ENCODE measurements at places on chromosomes 16 and 17.
A peak's percentile ranks its signal among the peaks of the same experiment; 100 is the strongest.

DNA sequence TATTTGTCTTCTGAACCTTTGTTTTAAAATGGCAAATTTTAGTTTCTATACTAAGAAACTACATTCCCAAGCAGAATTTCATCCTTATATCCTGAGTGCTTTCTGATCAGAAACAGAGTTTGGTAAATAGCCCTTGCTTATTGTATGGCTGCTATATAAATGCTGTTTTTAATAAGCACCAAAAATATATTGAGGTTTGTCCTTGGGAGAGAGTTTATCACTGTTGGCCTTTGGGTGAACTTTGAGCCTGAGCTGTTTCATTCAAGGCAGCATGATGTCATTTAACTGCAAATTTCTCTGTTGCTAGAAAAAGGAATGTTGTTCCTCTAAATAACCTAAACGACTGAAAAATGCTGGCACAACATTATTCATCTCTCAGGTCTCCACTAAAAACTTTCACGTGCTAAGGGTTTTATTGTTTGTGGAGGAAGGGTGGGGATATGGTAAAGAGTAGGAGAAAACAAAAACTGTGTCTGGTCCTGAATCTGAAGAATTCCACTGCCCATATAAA, 334.3 kb upstream of the TBX2 start:
- DNase-seq, result no peak

GRCh38 chr16:29816694-29817441, 916 bp downstream of the PAGR1 start:
- peak; percentile 51 for DNase-seq

DNA sequence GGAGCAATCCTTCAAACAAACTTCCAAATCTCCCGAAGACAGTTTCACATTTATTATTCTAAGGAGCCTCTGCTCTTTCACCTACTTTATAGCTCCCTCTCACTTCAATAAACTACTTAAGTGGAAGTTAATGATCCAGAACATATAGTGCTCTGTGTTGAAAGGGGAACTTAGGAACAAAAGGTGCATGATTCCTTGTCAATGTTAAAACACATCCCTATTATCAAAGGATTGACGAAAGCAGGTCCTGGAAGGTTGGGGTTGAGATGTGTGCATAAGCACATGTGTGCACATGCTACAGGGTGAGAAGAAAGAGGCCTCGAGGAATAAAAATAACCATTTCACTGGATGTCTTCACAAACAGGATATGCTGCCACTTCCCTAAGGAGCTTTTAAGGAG, 170.3 kb downstream of the SLC39A11 start:
- DNase-seq, result no peak

DNA sequence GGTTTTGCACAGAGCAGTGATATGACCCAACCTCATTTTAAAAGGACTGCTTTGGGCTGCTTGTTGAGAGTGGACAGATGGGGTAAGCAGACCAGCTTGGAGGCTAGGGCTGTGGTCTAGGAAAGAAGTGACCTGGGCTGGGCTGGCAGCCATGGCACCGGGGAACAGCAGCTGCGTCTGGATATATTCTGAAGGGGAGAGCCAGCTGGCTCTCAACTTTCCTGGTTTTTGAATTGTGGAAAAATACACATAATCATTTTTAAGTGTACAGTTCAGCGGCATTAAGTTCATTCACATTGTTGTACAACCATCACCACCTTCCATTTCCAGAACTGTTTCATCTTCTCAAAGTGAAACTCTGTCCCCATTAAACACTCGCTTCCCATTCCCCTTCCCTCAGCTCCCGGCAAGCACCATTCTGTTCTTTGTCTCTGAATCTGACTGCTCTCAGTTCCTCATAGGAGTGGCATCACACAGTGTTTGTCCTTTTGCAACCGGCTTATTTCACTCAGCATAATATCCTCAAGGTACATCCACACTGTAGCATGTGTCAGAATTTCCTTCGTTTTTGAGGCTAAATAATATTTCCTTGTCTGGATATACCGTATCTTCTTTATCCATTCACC, 113.2 kb downstream of the SPECC1 start:
- no peak for DNase-seq

DNA sequence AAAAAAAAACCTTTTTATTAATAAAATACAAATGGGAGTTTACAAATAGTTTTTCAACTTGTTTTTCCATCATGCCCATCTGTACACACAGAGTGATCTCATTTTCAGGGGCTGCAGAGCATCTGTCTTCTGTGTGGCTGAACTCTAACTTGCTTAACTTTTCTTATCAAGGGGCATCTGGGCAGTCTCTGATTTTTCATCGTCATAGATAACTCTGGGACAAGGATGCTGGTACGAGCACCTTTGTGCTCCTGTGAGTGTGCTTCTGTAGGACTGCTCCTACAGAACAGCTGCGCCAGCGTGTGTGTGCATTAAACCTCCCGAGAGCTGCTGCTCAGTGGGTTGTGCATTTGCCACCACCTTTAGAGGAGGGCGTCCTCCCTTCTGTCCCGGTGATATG, 34.6 kb upstream of the TAC4 start:
- DNase-seq, result no peak

- no peak for DNase-seq
Measured at GRCh38 chr17:71118039-71118438, 948.7 kb downstream of the KCNJ2 start.

DNA sequence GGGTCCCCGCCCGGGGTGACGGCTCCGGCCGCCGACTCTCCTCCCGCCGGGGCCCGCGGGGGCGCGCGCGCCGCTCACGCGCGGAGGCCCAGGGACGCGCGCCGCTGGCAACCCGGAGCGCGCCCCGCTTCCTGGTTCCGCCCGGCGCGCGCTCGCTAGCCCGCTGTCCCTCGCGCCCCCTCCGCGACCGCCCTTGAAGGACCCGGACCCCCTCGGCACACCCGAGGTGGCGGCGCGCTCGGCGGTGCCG, at the start of gene STAT5B:
Gene STAT5B, minus strand, starts transcription at position 33 of the 250 bp plus-strand sequence. CDS start 44,264 bp downstream, outside the sequence.
- DNase-seq, result peak; percentile 68

DNA sequence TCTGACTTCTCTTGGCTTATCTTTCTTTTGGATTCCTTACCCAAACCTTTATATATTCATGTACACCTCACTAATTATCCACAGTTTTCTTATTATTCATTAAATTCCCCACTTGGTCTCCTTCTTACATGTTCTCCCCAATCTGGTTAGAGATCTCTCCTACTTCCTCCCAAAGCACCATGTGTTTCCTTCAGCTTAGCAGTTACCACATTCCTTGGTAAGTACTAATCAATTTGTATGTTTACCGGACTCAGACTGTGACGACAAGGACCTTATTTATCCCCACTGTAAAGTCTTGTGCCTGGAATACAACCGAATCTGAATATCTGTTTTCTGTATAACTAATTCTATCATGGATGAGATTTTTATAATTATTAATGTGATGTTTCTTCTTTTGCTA, 389.5 kb downstream of the KCNJ2 start:
- DNase-seq, result no peak

- DNase-seq, result no peak
Measured at GRCh38 chr16:74582970-74583369, 23.9 kb downstream of the GLG1 start.

DNA sequence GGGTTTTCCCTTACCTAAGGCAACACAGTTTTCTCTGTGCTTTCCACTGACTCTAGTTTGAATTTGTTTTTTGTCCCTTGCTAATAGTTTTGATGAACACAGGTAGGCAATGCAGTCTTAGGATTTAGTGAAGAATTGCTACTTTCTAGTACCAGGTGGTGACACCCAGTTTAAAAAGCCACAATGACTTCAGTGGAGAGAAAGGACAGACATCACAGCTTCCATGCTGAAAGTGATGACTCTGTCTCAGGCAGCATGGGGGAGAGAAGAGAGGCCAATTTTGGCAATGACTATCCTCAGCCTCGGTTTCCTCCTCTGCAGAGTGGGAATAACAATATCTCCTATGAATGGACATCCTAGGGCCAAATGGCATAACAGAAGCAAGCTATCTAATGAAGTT, 118.8 kb downstream of the AXIN2 start:
- DNase-seq, result no peak

DNA sequence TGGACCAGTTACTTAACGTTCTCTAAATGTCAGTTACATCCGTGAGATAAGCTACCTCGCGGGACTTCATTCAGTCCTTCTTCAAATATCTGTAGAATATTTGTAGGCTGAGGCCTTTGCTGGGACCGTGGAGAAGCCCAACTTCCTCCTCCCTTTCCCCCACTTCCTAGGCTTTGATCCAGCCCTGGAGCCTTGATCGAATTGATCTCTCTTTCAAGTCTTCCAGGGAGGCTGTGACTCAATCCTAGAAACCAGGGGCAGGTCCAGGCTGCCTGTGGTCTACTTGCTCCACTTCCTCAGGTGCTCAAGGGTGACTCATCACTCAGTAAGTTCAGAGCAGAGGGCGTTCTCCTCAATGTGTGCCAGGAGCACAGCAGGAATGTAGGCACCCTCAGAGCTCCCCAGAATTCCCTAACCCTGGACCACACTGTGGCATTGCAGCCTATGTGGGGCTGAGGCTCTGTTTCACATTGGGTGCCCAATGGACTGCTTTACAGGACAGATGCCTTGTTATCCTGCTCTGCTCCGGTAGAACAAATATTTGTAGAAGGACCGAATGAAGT, 11.2 kb upstream of the CEP20 start:
- no peak for DNase-seq

GRCh38 chr16:84460406-84461028, 43.9 kb downstream of the MEAK7 start:
- DNase-seq, result no peak

- no peak for DNase-seq
Measured at GRCh38 chr16:20041924-20042596, 31.6 kb downstream of the GPR139 start.

- no peak for DNase-seq
Measured at GRCh38 chr16:83130039-83130438, 503.3 kb downstream of the CDH13 start.

GRCh38 chr16:84545114-84545737, 40.8 kb upstream of the MEAK7 start:
- no peak for DNase-seq

- DNase-seq, result no peak
Measured at GRCh38 chr16:81376880-81377279, 62.1 kb downstream of the GAN start.
